ENCODE measurements at places on chromosomes 5 and 9.

- DNase-seq: no peak
Observed at GRCh38 chr5:35438288-35438687, 179.4 kb upstream of the SPEF2 start.

DNA sequence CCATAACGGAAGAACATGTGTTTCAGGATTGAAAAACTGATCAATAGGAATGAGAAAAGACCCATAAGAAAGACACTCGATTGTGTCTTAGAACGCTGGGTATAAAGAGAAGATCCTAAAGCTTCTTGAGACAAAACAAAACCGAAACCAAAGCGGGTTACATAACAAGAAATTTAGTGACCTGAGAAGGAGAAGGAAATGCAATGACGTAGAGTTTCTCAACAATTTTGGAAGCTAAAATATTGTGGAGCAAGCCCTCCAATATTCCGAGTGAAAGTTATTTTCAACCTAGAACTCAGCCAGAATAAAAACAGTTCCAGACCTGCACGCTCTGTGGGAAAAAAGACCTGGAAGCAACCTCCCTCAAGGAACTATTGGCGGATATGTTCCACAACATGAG is 81.9 kb upstream of the FREM1 start:
- no peak for DNase-seq

GRCh38 chr5:96133341-96134079 is 171.9 kb upstream of the ELL2 start:
- no peak for DNase-seq

- DNase-seq: no peak
Observed at GRCh38 chr9:2979957-2980610, 136.2 kb upstream of the PUM3 start.

GRCh38 chr5:69512740-69513260 is 20.2 kb downstream of the OCLN start:
- DNase-seq: no peak

DNA sequence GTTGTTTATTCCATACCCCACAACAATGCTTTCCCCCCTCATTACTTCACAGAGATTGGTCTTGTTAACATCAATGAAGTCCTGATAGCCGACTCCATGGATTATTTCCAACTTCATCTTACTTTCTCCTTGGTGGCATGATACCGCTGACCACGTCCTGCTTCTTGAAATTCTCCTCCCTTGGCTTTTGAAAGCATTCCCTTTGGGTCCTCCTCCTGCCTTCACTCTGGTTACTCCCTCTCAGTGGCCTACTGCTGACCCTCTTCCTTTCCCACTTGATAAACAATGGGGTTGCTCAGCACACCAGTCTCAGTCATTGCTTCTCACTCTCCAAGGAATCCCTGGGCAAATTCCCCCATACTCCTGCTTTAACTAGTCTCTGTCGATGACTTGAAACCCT is 283.9 kb downstream of the SEC61B start:
- DNase-seq: no peak

DNA sequence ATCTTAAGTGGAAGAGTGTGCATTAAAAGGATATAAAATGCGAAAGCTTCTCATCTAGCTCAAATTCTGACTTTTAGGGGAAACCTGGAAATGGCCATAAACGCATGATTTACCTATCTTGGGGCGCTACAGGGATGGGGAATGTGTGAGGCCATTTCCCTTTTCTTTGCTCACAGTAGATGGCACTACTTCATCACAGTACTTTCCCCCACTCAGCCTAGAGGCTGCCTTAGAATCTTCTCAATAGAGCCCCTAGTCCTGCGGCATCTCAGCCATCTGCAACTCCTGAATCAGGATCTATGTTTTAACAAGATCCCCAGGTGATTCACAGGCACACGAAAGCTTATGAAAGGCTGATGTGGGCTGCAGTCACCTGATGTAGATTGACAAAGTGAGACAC is 110.8 kb downstream of the LHFPL2 start:
- no peak for DNase-seq

Data from stimulated activated CD4-positive, alpha-beta T cell treated with anti-CD3 and anti-CD28 coated beads, Interleukin-1b, Interleukin-23, amount 100 ng/mL, for 1 hour (primary cell).